ENCODE measurements at places on chromosomes 5 and 9.

DNA sequence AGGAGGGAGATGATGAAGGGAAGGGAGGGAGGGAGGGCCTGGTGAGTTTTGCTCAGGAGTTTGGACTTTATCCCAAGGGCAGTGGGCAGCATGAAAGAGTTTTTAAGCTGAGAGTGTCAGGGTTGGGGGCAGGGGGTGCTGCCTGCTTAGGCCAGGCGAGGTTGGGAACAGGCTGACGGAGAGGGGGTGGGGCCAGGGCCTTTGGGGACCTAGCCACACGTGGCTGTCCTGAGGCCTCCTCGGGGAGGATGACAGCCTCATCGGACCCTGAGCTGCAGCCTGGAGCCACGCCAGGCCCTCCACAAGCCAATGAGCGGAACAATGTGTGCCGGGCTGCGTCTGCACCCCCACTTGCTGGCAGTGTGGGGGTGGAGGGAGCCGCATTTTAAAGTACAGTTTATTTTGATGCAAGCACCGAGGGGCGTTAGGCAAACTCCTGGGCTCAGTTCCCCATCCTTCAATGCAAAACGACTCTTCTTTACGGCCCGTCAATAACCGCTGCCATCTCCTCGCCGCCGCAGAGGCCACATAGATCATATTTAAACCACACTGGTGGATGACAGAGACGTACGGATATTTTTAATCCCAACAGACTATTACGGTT, 5.3 kb upstream of the RXRA start:
- no peak for DNase-seq

DNA sequence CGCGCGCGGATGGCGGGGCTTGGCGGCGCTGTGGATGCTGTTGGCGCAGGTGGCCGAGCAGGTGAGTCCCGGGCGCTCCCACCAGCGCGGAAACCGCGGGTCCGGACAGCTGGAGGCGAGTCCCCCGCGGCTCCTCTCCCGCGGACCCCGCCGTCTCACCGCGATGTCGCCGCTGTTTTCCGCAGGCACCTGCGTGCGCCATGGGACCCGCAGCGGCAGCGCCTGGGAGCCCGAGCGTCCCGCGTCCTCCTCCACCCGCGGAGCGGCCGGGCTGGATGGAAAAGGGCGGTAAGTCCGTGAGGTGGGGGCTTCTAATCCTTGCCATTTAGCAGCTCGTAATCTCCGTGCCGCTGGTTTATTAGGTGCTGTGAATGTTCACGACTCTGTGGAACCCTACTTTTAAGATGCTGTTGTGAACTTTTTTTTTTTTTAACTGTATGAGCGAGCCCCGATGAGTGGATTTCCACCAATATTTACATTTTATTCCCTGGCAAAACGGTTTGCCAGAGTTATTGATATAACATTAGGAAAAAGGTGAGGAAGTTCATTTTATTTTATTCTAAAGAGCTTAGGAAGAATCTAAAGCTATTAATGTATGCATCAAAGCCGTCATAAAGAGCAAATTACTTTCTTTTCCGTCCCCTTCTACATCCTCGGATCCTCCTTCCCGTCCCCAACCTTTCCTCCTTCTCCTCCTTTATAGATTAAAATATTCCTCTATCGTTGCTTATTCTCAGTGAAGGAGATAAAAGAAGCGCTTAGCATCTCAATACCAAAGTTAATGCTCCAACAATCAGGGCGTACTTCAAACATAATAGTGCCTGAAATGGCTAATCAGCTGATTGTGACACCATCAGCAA, 579 bp downstream of the ADAMTS16 start:
- DNase-seq, result no peak

GRCh38 chr5:166074582-166075481, 2216.6 kb upstream of the WWC1 start:
- DNase-seq, result no peak

- DNase-seq, result no peak
These were observed 771.7 kb upstream of the CTNND2 start for GRCh38 chr5:12675959-12676358.

DNA sequence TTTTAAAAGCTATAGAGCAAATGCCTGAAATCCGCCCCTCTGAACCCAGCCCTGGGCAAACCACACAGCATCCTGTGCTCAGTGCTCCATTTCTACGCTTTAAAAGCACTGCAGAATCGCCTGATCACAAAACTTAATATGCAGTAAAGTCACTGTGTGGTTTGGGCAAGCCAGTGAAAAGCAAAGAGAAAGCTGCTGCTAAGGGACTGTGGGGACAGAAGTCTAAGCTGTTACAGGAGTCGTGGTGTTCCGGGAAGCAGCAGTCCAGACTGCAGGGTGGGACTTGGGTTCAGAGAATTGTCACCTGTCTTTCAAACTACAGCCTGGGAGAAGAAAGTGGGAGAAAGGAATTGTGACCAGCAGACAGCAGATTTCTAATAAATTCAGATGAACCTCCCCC, 8.2 kb downstream of the RAPGEF1 start:
- no peak for DNase-seq

DNA sequence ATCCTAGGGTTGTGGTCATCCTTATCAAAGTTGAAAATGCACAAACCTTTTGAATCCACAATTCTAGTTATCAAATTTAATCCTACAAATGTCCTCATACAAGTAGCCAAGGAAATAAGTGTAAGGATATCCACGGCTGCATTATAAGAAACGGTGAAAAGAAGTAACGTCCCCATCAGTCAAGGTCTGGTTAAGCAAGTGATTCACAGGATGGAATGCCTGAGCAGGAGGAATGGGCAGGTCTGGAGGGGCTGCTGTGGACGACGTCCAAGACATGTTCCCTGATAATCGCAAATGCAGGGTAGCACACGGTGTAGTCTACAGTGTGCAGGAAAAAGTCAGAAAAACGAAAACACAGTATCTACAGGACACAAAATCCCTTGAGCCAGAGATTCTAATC, 118.6 kb downstream of the ADAMTS2 start:
- no peak for DNase-seq

DNA sequence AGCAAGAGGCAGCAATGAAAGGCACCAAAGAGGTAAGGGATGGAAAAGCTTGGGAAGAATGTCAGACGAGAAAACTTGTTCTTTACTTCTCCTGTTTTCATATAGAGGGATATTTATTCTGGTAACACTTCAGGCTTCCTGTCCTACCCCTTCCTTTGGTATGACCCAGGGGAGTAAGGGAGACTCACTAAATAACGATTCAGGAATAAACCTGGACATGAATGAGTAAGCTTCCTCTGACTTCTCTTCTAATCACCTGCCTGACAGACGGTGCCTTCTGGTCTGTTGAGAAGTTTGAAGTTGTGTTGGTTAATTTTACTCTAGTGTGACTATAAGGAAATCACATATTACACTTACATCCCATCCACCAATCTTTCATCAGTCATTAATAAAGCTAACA, 461.2 kb downstream of the CDH12 start:
- DNase-seq, result no peak

- no peak for DNase-seq
These were observed 2.2 kb upstream of the PBX3 start for GRCh38 chr9:125745018-125745417.

DNA sequence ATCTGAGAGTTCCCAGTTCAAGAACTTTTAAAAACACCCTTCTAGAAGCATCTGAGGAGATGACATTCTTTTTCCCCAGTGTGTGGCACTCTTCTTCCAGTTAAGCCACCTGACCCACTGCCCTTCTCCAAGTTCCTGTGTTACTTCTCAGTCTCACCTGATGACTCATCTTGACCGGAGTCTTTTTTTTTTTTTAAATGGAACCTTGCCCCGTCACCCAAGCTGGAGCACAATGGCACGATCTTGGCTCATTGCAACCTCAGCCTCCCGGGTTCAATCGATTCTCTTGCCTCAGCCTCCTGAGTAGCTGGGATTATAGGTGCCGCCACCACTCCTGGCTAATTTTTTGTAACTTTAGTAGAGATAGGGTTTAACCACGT, 224.1 kb upstream of the DAB2 start:
- DNase-seq, result no peak

DNA sequence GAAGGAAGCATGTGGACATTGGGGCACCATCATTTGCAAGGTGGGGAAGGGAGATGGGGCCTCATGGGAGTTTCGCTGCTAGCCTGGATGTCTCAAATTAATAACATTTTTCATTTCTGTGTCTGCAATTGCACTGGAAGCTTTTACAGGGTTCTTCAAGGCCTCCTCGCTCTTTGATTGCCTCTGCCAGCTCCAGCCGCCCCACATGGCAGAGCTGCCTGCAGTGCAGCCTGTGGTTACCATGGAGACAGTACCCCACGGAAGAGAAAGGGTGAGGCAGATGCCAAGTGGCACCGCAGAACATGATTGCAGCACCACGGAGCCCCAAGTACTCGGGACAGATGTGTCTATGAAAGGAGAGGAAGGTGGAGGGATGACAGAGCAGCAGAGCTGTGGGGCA, 25.4 kb downstream of the CTNND2 start:
- no peak for DNase-seq

- DNase-seq, result no peak
These were observed 94.2 kb upstream of the TARS1 start for GRCh38 chr5:33346534-33346933.

GRCh38 chr9:92613268-92614122, 56.4 kb downstream of the IPPK start:
- no peak for DNase-seq

DNA sequence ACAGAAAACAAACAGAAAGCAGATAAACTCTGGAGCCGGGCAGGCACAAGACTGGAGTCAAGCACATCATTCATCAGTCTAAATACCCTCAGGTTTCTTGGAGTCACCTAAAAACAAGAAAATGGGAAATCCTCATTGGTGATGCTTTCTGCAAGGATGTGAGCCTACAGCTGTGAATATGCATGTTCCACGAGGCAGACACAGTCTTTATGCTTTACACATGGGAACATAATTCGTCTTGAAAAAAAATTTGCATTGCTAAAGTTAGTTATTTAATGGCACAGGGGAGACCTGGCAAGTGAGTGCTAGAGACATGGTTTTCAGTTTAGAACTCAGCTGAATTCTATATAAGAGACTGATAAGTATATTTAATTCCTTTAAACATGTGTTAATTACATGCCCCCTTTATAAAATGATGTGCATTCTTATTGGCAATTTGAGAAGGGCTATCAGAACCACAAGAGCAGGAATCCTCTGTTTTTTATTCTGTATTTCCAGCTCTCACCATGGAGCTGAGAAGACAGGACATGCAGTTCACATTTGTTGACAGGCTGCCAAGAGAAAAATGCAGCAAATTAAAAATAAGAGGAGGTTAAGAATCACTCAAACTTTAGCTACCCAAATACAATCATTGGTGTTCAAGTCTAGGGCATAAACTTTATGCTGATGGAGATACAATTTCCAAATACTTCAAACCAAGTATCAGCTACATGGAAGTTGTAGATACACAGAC, 438.0 kb upstream of the MPDZ start:
- no peak for DNase-seq

- no peak for DNase-seq
These were observed 26.4 kb upstream of the CTNNA1 start for GRCh38 chr5:138726848-138727247.

DNA sequence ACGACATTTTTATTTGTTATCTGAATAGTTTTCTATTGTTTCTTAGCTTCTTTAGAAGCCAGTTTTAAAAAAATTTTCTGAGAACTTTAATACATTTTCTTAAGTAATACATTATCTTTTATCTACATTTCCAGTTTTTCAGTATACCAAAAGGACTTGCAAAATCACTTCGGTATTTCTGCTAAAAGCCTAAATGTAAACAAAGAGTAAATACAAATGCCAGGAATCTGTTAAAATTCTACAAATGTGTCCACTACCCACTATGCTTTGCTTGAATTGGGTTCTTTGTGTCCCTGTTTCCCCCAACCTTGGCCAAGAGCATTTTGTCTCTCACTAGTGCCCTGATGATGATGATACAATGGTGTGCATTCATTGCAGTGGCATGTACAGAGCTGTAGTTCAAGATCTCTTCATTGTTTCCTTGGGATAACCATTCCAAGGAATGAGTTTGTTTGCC, 611.2 kb downstream of the NR2F1-AS1 start:
- DNase-seq, result no peak

DNA sequence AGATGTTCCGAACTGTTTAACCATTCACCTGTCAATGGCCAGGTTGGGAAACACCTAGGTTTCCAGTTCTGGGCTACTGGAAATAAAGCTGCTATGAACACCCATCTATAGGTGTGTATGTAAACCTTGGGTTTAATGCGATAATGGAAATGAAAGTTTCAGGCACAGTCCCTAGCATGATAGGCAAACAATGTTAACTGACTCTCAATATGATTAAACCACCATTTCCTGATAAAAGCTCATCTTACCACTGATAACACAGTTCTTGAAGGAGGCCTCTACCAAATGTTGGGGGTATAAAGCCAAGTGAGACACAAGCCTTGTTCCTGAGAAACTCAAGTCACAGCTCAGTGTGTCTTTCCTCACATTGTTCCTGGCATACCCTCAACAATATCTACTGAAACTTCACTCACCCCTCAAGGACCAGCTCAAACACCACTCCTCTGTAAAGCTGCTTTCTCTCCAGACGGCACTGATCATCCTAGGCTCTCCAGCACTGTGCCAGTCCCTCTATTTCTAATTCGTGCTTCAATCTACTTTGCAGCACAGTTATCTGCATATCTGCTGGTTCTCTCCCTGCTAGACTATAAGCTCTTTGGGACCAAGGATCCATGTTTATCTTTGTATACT, 15.8 kb downstream of the RAB14 start:
- DNase-seq, result no peak

- DNase-seq, result no peak
These were observed 7.2 kb upstream of the POU4F3 start for GRCh38 chr5:146331423-146331822.
